ENCODE measurements at places on chromosomes 13 and 19.
A peak's percentile ranks its signal among the peaks of the same experiment; 100 is the strongest.

GRCh38 chr19:51689751-51690453 is 3.2 kb upstream of the SPACA6 start:
- DNase-seq, result no peak

DNA sequence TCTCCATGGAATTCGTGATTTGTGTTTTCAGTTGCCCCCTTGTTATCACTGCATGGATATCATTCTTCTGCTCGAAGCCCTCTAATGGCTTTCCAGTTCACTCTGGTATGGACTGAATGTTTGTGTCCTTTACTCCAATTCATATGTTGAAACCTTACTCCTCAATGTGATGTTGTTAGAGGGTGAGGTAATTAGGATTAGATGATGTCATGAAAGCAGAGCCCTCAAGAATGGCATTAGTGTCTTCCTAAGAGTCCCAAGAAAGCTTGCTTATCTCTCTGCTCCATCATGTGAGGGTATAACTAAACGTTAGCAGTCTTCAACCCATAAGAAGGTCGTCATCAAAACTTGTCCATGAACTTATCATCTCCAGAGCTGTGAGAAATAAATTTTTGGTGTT is 1626.3 kb upstream of the MIR17HG start:
- no peak for DNase-seq

GRCh38 chr19:48342841-48343540 is 17.6 kb downstream of the EMP3 start:
- no peak for DNase-seq

- no peak for DNase-seq
Observed at GRCh38 chr13:52449331-52450011, 963 bp downstream of the VPS36 start.

GRCh38 chr19:3360421-3361383 is 5.7 kb upstream of the NFIC start:
- peak; percentile 65 for DNase-seq

DNA sequence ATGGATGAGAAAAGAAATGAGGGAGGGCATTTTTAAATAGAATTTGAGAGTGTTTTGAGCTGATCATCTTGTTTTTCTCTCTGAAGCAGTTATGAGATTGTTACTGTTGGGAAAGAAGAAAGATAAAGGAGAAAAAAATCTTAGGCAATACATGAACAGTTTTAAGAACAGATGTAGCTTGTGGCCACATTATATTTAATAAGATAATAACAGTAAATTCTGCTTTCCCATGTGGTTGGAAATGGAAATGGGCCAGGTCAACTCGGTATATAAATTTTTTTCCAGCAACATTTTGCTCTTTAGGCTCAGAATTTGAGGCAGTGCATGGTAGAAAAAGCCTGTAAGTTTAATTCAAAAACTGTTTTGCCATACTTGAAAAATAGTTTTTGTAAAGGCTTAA is 118.7 kb downstream of the POSTN start:
- DNase-seq, result no peak

DNA sequence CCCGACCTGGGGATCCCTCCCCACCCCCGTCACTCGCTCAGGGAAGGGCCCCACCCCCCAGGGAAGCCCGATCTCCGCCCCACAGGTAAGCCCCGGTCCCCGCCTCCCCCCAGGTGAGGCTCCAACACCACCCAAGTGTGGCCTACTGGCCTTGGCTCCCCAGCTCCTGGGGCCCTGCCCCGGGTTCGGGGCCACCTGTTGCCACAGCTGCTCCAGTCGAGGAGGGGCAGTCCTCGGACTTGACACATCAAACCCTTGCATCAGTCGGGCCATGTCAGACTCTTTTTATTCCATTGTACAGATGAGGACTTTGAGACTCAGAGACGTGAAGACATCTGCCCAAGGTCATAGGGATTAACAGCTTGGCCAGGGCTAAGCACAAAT is 512 bp downstream of the CC2D1A start:
- DNase-seq, result no peak

GRCh38 chr19:1066748-1067340 is at the start of gene ARHGAP45:
Gene ARHGAP45 (plus strand): TSS chr19:1067167. CDS start chr19:1067406, 239 bp downstream.
- peak; percentile 74 for DNase-seq

DNA sequence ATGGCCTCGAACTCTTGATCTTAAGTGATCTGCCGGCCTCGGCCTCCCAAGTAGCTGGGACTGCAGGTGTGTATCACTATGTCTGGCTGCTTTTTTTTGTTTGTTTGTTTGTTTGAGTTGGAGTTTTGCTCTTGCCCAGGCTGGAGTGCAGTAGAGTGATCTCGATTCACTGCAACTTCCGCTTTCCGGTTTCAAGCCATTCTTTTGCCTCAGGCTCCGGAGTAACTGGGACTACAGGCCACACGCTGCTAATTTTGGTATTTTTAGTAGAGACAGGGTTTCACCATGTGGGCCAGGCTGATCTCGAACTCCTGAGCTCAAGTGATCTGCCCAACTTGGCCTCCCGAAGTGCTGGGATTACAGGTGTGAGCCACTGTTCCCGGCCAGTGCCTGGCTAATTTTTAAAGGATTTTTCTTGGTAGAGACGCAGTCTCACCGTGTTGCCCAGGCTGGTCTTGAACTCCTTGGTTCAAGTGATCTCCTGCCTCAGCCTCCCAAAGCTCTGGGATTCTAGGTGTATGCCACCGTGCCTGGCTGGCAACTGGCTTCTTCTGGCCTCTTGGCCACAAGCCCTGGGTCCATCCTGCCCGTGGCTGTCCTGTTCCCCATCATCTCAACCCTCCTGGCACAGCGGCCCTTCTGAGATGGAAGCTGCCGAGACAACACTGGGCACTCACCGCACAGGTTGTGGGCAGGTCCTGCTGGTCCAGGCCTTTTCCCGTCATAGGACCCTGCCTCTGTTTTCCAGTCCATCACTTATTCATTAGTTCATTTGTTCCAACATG is 11.5 kb downstream of the TECR start:
- no peak for DNase-seq

DNA sequence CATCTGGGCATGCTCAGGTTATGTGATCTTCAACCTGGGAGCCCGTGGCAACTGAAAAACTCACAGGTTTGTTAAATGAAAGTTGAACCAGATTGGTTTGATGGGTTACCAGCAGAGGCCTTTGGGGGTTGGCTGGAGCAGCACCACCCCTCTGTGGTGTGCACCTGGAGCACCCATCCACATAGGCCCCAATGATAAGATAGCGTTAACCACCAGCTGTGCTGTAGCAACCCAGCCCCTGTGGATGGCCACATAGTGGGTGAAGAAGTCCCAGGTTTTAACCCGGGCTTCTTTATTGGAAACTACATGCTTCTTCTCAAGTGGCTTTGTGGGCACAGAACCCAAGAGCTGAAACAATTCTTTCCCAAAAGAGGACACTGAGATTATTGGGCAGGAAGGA is 22.6 kb upstream of the MTIF3 start:
- DNase-seq, result no peak

- DNase-seq, result no peak
Observed at GRCh38 chr13:50529154-50529882, 314.2 kb downstream of the DLEU7 start.

- no peak for DNase-seq
Observed at GRCh38 chr13:51945149-51945548, 66.1 kb downstream of the ATP7B start.

GRCh38 chr13:33845572-33846302 is 27.8 kb downstream of the RFC3 start:
- no peak for DNase-seq

DNA sequence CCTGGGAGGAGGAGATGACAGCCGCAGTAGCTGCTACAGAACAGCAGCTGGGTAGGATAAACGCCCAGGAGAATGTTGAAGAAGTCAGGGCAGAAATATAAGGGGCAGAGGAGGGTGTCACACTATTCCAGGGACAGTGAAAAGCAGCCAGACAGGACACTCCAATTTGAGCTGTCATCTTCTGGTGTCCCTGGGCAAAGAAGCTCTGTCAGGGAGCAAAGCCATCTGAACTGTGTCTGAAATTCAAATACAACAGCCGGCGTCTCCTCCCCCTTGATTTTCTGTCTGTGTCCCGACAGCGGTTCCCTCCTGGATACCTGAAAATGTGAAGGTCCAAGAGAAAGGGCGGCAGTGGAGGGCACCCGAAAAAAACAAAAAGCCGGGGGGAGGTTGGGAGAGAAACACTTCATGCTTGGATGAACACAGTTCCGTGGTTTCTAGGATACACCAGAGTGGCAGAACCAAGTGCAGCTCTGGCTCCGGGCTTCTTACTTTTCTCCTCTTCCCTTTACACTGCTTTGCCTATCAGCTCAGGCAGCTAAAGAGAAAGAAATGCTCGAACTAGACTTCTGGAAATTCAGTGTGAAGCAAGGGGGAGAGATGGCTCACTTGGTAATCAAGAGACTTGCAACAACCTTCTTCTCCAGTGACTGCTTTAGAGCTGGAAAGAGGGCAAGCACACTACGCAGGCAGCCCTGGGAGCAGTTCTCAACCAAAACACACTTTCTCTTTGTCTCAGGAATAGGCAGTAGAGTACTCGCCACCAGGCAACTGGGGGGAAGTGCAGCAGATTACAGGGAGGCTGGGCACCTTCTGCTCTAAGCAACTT is 465.6 kb downstream of the ITGBL1 start:
- DNase-seq, result no peak

GRCh38 chr13:45748941-45749759 is 47.0 kb downstream of the CBY2 start:
- DNase-seq, result no peak

DNA sequence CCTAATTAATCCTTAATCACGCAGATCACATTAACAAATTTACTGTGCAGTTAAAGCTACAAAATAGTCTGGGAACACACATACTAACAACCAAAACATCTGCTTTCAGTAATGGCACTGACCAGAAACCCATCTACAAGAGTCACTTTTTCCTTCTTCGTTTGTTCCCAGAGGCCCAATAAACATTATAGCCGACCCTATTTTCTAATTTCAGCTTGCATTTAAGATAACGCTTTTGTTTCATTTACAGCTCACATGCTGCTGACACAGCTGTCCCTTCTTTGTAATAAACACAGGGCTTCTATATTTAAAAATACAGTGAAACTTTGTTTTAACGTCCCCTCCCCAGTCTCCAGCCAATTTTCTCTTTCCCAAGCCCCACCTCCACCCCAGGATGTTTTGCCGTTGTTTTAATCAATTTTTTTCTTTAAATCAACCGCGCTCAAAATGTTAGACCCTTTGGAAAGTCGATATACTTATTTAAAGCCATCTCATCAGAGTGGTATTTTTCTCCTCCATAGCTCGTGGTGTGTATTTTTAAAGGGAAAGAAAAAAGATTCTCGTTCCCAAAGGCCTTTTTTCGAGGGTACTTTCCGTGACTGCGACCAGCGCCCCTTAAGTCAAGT is 1.7 kb upstream of the WBP4 start:
- DNase-seq, result no peak

DNA sequence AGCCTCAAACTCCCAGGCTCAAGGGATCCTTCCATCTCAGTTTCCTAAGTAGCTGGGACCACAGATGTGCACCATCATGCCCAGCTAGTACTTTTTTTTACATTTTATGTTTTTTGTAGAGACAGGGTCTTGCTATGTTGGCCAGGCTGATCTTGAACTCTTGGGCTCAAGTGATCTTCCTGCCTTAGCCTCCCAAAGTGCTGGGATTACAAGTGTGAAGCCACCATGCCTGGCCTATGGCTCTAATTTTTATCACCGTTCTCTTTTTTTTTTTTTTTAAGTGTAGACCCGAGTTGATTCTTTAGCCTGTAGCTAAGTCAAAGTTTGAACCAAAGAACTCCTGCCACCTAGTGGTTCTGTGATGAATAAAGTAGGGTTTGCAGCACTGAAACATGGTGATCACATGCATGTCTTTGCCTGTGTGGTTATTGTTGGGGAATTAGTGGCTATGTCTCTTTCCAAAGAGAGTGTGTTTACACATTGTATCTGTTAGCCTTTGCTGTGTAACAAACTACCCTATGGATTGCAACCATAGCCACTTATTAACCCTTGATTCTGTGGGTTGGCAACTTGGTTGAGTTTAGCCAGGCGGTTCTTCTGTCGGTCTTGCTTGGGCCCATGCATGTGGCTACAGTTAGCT is 11.6 kb downstream of the NFILZ start:
- DNase-seq, result no peak

DNA sequence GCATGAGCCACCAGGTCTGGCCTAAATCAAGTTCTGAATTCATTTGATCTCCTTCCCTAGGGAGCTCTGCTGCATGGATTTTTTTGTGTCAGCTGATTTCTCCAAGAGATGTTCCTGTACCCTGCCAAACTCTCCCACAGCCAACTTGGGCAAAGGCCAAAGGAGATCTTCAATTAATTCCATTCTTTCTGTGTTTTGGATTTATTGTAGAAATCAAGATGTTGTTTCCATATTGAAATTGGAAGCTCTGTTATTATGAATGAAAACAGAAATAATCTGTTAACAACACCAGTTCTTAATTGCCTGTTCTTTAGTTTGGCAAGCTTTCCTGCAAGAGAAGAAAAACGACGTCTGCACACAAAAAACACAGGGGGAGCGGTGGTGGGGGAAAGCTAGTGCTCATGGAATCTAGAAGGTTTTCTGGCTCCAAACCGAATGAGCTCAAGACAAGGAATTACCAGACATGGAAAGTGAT is 86.5 kb upstream of the ABCC4 start:
- DNase-seq, result no peak

GRCh38 chr13:93867481-93867880 is 612.0 kb downstream of the DCT start:
- DNase-seq, result no peak

GRCh38 chr13:70339738-70340137 is 231.5 kb upstream of the KLHL1 start:
- DNase-seq, result no peak

DNA sequence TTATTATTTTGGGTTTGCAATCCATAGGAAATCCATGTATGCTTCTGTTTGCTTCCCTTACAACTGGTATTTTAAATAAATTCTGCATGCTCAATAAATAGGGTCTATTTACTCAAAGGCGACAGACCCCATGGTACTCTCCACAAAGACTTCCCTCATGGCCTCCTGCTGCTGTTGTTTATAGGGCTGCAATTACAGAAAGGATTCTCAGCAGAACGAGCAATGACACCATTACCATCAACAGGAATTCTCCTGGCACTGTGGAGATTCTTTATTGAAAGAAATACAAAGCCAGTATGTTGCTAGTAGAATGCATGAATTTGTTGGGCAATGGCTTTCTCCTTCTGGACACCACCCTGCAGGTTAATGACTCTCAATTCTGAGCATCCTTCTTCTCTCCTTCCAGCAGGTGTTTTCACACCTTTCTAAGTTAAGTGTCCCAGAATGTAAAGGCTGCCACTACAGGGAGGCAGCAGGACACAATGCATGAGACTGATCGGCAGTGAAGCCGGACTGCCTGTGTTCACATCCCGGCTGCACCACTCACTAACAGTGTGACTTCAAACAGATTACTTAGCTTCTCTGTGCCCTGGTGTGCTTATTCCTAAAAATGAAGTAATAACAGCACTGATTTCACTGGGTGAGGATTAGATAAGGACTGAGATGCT is 360.2 kb downstream of the DNAJC15 start:
- no peak for DNase-seq

- no peak for DNase-seq
Observed at GRCh38 chr13:24505256-24505655, 7.3 kb downstream of the PARP4 start.

GRCh38 chr19:47756953-47757608 is 11.7 kb downstream of the NOP53 start:
- no peak for DNase-seq

GRCh38 chr13:46491641-46492040 is 61.3 kb upstream of the LRCH1 start:
- no peak for DNase-seq

GRCh38 chr19:30153326-30154210 is 211.5 kb downstream of the URI1 start:
- no peak for DNase-seq

- no peak for DNase-seq
Observed at GRCh38 chr13:34578471-34578870, 363.6 kb upstream of the NBEA start.

- DNase-seq, result peak; percentile 43
Observed at GRCh38 chr13:19864024-19864745, 736 bp upstream of the ZMYM5 start.
